ENCODE measurements at places on chromosomes 6 and 20.

- no peak for DNase-seq
Observed at GRCh38 chr20:4766631-4767030, 44.9 kb downstream of the PRND start.

- no peak for DNase-seq
Observed at GRCh38 chr6:24195836-24196597, 70.0 kb downstream of the NRSN1 start.

DNA sequence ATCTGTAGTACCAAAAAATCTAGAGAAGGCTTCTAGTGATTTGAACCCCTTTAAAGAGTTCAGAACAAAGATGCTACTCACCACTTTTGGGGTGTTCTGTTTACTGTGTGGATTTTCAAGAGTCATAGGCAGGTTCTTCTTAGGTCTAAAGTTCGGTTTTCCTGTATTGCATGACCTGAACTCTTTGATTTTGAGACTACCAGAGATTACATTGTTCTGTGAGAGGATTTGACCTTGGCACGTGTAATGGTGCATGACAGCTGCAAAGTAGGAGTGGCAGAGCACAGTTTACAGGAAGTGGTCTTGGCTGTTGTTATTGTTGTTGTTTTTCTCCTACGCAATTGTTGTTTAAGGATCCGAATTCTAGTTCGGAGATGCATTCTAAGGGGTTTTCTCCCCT is 592.7 kb downstream of the EPHA7 start:
- DNase-seq = no peak

- no peak for DNase-seq
Observed at GRCh38 chr6:134190883-134191282, 127.0 kb downstream of the SGK1 start.

All from RPMI8226 (cell line).